ENCODE measurements at places on chromosomes 12 and 14. TPM values are rescaled to one million over a fixed set of nuclear protein-coding genes. Genes with fewer than 3 reads are reported as not detected.
A peak's percentile ranks its signal among the peaks of the same experiment; 100 is the strongest.

GRCh38 chr12:102426599-102427542 is 53.5 kb downstream of the IGF1 start:
- DNase-seq: no peak

DNA sequence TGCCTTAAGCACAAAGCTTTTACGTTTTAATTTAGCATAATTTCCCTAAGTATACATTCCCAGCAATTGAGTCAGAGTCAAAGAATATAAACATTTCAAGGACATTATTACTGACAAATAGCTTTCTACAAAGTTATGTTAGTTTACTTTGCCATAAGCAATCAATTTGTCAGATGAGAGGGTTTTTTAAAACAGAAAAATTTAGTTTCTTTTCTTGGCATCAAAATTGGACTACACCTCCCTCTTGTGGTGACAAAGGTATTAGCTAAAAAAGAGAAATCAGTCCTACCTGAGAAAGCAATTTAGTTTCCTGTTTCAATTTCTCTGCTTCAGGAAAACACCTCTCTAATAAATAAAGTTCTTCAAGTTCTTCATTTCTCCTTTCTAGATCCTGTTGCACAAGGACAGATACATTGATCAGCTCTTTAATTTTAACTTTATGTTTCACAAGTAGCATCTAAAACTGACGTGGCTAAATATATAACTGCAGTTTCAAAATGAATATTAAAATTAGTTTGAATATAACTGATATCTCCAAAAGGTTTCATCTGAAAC is 39.9 kb downstream of the DNAI7 start:
- no peak for DNase-seq

- no peak for DNase-seq
Observed at GRCh38 chr14:83208341-83208740, 1674.7 kb upstream of the SEL1L start.

DNA sequence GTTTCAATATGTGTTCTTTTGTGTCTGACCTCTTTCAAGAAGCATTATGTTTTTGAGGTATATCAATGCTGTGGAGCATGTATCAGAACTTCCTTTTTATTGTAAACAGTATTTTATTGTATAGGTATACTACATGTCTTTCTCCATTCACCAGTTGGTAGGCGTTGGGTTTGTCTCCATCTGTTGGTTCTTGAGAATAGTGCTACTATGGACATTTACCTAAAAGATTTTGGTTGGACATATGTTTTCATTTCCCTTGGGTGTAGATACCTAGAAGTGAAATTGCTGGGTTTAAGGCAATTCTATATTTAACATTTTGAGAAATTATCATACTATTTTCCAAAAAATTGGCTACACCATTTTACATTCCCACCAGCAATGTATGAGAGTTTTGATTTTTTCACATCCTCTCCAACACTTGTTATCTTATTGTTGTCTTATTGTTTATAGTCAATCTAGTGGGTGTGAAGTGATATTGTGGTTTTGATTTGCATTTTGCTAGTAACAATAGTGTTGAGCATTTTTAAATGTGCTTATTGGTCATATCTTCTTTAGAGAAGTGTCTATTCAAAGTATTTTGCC is 409.2 kb downstream of the IPO8 start:
- DNase-seq: no peak

- DNase-seq: no peak
Observed at GRCh38 chr14:30603402-30603801, 18.7 kb upstream of the SCFD1 start.

DNA sequence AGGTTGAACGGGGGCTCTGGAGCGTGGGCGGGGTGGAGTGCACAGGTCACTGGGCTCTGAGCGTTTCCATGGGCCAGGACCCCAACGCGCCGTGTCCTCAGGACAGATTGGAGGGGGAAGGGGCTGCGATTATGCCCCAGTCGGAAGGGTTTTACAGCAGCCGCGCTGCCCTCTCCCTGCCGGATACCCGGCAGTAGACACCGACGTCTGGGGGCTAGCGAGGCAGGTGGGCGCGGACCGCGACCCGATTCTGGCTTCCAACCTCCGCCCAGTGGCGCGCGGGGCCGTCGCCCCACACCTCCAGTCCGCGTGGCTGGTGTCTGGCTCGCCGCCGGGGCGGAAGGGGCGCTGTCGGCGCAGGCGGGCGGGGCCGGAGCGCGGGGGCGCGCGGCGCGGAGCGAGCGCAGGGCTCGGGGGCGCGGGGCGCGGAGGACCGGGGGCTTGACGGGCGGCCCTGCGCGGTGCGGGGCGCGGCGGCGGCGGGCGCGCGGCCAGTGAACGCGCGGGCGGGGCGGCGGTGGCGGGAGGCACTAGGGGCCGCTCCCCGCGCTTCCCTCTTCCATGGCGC is 2.4 kb upstream of the KIF26A start:
- peak; percentile 10 for DNase-seq

- no peak for DNase-seq
Observed at GRCh38 chr14:21995332-21995731, 321.7 kb upstream of the OR4E1 start.

DNA sequence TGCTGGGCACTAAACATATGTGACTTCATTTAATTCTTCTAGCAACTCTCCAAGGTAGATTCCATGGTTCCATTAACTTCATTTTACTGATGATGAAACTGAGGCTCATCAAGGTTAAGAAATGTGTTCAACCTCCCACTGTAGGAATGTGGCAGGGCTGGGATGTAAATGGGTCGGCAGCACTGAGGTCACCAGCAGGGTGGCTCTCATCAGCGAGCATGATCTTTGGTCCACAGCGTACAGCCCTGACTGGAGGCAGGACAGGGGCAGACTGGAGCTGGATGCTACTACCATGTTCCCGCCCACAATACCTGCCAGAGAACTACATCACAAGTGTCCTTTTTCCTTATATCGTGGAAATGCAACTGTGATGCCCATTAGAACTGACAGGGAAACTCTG is 4.6 kb downstream of the APPL2 start:
- DNase-seq: no peak

DNA sequence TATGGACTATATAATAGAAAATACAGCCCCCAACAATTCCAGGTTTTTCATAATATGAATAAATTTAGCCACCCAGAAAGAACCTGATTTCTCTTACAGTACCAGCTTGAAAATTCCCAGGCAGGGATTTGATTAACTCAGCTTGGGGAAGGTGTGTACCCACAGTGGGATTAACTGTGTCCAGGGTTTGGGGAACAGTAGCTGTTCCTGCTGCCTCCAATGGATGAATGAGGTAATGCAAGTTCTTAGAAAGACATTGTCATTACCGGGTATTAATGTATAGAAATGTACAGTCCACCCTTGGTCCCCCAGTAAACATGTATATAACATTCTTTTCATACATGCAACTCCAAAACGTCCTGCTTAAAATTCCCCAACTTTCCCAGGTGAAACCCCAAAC is 115.6 kb downstream of the LRIG3 start:
- no peak for DNase-seq

DNA sequence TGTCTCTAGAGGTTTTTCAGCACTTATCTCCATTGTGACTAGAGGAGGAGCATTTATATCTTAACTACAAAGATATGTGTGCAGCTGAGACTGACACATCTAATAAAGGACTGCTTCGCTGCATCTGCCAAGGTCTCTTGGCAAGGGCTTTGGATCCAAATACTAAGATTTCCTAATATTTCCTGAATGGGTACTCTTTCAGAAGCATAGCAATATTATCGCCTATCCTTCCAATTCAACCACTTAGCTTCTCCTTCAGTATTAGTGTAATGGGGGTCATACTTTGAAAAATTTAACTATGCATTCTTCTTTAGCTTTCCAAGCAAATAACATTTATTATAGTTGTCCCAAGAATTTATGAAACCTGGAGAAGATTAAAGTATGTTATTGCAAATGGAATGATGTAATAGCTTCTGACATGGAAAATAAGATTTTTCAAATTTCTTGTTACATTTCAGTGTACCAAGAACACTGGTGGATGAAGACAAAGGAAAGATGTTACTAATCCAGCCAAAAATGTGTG is 243.0 kb upstream of the PDE3A start:
- no peak for DNase-seq

- DNase-seq: no peak
Observed at GRCh38 chr14:23432102-23432925, 3.1 kb downstream of the MYH7 start.

- DNase-seq: no peak
Observed at GRCh38 chr14:50359631-50360030, 37.0 kb downstream of the CDKL1 start.

DNA sequence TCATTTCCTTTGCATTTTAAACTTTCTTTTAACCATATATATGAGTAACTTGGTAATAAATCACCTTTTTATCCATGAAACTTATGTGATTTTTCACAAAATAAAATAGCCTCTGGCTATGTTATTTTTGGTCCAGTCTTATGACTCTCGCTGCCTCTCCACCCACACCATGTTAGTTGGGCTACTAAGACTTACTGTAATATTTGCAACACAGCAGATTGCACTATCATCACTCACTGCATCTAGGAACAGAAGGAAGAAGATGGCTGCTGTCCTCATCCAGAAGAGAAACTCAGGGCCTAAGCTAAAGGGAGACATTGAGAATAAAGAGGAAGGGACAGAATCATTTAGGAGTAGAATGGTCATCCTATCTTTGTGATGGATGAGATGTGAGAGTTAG is 12.6 kb upstream of the B4GALNT3 start:
- no peak for DNase-seq

DNA sequence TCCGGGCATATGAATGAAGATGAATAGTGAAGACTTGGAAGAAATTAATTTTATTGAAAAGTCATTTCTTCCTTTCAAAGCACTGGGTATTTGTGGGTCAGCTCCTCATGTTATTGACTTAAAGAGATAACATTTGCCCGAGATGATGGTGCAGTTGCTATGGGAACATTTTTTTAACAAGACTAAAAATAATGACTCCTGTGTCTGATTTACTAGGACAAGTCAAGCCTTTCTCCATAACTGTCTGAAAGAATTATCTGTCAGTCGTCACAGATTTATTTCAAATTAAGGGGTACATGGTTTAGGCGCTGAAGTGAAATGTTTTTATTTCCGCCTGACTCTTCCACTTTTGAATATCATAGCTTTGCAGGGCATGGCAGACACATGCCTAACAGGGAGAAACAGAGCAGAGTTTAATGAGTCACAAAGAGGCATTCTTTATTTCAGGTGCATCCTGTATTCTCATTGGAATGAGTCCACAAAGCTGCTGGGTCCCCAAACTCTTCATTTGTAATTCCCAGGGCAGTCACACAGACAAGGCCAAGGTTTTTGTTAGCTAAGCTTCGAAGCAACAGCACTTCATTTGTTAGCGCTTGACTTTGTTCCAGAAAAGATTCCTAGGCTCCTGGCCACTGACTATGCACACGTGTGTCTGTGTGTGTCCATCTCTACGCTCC is 4.3 kb upstream of the GPHB5 start:
- no peak for DNase-seq

DNA sequence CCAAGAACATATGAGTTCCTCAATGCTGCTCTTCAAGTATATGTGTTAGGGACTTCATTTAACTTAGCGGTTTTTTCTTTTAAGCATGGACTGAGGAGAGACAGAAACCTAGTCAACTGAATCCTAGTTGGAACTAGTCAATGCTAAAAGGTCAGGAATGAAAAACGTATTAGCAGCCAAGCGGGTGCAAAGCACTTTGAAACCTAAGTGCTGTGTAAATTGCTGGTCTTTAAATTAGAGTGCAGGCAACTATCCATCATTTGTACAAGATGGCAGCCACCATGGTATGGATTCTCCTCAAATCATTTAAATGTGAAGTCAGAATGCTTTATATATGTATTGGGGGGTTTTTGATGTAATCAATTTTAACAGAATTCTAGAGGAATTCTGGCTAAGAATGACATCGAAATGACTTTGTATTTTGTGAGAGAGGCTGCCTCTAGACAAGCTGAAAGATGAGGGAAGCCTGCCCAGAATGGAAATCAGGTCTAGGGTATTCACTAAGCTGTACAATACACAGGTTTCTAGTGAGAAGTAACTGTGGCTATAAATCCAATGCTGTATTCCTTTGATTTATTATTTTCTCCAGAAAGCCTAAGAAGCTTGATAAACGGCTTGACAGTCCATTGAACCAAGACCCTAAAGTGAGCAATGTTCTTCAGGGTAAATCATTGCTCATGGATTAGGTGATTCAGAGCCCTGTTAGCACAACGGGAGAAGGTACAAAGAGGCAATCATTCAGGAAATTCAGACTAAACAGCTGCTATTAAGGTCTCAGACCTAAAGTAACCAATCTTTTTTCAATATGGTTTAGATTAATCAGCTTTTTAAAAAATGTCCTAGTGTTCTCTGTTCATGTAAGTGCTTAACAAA is 198.8 kb downstream of the ANO2 start:
- DNase-seq: no peak

DNA sequence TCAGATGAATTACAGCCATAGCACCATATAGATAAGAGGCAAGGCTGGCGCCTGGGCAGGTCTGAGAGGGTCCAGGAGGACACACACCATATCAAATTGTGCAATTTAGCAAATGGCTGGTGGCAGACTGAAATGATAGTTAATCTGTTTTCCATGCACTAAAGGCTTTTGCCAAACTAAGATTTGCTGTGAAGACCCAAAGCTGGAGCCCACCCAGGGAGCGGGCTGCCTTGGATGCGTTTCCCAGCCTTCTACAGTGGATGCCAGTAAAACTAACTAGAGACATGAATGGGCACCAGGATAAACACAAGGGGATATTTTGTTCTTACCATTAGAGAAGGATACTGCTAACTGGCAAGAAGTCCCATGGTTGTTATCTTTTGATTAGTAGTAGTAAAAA is 475.1 kb downstream of the DPF3 start:
- no peak for DNase-seq

DNA sequence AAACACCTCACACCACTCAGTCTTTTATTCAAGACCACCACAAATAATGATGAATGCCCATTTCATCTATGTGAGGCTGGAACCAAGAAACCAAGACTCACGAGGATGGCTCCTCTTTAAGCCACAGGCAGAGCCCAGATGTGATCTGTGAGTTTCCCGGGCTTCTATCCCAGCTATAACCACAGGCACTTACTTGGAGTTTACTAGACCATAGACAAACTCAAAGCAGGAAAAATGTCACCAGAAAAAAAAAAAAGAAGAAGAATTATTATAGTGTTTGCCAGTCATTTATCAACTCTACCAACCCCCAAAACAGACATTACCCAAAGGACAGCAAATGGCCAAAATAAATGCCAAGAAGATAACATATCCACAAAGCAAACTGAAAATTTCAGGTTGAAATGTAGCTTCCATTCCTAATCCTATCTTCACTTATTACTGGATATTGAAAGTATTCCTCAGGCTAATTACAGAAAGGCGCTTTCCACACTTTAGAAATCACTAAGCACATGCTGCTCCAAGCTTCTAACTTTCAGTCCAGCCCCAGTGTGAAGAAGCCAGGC is 44.7 kb downstream of the ZFYVE1 start:
- no peak for DNase-seq

- no peak for DNase-seq
Observed at GRCh38 chr12:8065991-8066594, at the start of gene C3AR1. Gene C3AR1 (minus strand): TSS chr12:8066359. CDS start chr12:8060185, 6,174 bp downstream.

- no peak for DNase-seq
Observed at GRCh38 chr12:113666223-113666622, 194.6 kb upstream of the LHX5 start.

GRCh38 chr12:25135531-25136154 is 59.3 kb downstream of the DNAI7 start:
- no peak for DNase-seq

Gene NTS
- total RNA-seq: not detected

Gene CATSPERB
- 2.2 TPM for total RNA-seq

Gene TAS2R31
- 3.4 TPM for total RNA-seq

Gene MMAB
- 12.1 TPM for total RNA-seq

Gene NAB2
- 4.0 TPM for total RNA-seq

Gene SCARB1
- 1.3 TPM for total RNA-seq

Gene PRKD1
- total RNA-seq: not detected

Gene PLEK2
- total RNA-seq: 1.7 TPM

Gene TCL1A
- 5.4 TPM for total RNA-seq

Gene LRRC43
- not detected for total RNA-seq

Gene FITM1
- 1.9 TPM for total RNA-seq

Gene MAP1LC3B2
- 0.89 TPM for total RNA-seq

Gene EIF2S1
- total RNA-seq: 38.4 TPM

Measured in T-helper 17 cell (primary cell).